ENCODE measurements at places on chromosomes 3 and 15.

DNA sequence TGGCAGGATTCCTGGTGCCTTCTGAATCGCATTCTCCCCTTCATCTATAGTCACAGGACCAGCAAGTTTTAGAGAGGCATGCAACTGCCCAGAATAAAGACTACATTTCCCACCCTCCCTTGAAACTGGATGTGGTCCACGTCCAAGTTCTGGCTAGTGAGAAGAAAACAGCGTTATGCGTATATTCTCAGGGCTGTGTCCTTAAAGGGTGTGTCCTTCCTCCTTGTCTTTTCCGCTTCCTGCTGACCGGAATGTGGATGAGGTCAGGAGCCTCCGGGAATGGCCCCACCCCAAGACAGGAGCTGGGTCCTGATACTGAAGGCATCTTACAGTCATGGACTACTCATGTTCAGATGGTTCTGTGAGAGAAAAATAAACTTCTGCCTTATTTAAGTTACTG lies 20.2 kb downstream of the CHST2 start:
- DNase-seq: no peak

DNA sequence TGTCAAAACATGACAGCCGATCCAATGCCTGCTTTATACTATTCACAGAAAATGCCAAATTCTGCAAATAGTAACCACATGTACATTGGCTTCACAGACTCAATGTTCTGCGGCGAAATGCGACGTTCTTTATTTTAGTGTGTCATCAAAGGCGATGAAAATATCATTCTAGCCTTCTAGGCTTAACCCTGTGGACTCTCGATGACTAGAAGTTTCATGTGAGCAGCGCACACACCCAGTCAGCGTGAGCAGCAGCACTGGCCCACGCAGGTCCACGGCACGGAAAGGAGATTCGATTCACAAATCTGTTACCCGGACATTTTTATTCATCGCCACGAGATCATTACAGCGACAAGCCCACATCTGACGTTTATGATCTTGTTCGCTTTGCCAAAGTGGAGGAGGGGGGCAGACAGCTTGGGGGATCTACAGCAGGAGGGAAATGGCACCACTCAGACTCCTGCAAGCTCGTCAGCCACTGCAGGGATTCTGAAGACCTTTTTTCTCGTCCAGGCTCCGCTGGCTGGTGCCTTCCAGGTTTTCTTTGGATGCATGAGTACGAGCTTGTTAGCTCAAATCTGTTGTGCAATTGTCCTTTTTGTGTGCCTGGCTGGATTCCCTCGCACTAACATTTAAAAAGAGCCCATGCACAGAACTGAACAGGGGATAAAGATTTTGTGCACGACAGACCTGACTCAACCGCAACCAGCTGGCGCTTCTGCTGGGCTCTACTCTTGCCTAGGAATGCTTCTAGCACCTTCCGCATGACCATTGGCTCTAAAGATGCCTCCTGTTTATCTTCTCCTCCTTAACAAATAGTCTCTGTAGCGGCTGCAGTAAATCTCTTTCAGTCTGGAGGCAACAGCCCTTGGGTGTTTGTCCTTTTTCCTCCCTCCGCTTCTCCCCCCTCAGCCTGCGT lies 938.4 kb downstream of the MCTP2 start:
- DNase-seq: no peak

GRCh38 chr3:174784206-174784934 lies 74.8 kb upstream of the NAALADL2 start:
- DNase-seq: no peak

DNA sequence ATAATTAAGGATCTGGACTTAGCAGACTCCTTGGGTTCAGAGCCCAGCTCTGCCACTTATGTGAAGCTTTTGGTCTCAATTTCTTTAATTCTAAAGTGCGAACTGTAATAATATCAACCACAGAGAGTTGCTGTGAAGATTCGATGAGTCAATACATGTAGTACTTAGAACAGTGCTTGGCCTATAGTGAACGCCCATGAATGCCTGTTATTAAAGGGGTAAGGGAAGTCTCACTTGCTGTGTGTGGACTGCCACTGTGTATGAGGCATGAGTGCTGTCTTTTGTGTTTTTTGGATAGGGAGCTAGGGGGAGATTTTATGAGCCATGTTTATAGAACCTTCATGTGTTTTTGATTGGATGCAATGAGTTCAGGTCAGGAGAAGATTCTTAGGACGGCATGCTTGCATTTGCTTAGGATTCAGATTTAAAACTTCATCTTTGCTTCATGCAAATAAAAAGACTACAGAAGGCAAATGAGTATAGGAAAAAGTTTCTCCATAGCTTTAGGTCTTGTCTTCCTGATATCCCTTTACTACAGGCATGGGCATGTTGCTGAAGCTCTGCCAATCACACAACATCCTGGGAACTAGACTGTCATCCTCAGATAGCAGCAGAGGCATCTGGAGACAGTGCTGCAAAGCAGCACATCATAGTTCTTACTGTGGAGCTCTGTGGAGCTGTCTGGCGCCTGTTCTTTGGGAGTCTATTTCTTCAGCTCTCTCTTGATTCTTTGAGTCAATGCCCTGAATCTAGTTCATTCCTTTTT lies 50.0 kb downstream of the PLS1 start:
- no peak for DNase-seq

DNA sequence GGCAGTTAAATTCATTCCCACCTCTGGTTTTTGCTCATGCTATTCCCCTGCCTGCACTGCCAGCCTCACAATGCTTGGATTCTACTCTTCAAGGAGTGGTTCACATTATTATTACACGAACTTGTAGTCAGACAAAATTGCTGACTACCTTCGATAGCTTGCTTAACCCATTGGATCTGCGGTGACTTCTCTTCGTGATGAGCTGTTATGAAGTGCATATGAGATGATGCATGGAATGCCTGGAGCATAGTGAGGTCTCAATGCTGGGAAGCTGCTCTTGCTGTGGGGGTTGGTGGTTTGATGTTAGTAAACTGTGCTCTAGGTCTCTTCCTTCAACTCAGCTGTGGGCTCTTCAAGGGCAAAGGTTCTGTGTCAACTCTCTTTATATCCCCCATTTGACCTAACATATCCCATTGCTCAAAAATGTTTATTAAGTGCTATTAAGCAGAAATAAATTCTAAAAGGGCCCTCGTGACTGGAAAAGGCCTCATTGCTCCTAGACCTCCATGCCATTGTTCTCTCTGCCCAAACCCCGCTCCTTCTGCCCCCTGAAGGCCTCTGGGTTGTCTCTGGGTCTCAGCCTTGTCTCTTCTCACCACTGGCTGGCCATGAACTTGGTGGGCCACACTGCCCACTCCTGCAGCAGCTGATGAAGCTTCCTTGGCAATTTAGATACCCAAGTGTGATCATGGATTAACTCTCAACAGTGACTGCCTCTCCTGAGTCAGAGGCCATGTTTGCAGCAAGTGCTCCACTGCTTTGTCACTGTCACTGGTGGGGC lies 4.5 kb upstream of the SLCO2A1 start:
- no peak for DNase-seq

DNA sequence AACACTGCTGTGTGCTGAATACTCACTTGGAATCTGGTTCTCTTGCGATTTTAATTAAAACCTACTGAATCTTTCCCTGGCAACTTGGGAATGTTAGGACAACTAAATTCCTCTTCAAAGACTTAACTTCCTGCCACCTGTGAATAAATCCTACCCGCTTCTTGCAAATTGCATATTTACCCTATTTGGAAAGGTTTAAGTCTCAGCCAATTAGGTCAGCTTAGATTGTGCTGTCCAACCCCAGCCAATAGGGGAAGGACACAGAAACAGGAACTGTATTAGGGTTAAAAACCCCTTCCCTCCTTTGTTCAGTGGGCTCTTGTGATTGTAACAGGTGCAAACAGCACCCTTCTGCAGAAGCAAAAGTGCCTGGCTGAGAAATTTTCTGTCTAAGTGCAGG lies 38.6 kb upstream of the FSTL1 start:
- no peak for DNase-seq

DNA sequence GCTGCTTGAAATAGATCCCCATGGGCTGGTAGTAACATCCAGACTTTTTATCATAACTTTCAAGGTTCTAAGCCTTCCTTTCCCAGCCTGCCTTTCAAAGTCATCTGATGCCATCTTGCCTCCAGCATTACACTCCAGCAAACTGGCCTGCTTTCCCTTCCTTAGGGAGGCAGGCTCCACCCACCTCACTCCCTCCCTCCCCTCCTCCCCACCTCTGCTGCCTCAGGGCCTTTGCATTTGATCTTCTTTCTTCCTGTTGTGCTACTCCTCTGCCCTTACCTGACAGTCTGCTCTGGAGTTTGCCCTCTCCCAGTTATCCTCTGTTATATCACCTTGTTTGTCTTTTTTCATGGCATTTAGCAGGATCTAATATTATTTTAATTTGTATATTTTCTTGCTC lies 319.5 kb downstream of the KCNH8 start:
- no peak for DNase-seq

DNA sequence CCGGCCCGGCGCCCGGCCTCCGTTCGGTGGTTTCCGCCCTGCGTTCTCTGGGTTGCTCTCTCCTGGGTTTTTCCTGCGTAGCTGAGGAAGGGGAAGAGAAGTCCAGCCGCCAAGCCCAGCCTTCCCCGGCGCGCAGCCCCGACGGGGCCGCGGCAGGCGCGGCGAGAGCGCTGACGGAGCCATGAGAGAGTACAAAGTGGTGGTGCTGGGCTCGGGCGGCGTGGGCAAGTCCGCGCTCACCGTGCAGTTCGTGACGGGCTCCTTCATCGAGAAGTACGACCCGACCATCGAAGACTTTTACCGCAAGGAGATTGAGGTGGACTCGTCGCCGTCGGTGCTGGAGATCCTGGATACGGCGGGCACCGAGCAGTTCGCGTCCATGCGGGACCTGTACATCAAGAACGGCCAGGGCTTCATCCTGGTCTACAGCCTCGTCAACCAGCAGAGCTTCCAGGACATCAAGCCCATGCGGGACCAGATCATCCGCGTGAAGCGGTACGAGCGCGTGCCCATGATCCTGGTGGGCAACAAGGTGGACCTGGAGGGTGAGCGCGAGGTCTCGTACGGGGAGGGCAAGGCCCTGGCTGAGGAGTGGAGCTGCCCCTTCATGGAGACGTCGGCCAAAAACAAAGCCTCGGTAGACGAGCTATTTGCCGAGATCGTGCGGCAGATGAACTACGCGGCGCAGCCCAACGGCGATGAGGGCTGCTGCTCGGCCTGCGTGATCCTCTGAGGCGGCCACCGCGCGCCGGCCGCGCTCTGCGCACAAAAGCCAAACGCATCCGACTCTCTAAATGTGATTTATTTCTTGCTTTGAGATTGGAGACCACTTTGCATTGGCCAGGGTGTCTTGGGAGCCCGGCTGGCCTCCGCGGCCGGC lies 727 bp downstream of the RAP2B start:
- peak; percentile 57 for DNase-seq

DNA sequence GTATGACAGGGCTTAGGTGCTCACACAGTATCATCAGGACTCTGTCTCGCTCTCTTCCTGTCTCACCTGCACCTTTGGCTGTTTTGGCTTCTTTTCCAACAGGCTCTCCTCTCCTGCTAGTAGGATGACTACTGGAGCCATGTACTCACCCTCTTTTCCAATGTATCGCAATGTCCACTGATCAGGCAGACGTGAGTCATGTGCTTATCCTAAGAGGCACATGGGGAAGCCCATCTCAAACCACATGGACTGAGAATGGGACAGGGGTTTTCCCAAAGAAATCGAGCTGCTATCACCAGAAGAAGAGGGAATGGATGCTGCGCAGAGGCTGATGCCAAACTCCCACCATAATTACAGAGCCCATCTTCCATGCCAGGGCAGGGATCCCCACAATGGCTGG lies 180.6 kb downstream of the IL5RA start:
- DNase-seq: no peak

GRCh38 chr3:69684309-69684961 lies 54.8 kb upstream of the MITF start:
- no peak for DNase-seq

DNA sequence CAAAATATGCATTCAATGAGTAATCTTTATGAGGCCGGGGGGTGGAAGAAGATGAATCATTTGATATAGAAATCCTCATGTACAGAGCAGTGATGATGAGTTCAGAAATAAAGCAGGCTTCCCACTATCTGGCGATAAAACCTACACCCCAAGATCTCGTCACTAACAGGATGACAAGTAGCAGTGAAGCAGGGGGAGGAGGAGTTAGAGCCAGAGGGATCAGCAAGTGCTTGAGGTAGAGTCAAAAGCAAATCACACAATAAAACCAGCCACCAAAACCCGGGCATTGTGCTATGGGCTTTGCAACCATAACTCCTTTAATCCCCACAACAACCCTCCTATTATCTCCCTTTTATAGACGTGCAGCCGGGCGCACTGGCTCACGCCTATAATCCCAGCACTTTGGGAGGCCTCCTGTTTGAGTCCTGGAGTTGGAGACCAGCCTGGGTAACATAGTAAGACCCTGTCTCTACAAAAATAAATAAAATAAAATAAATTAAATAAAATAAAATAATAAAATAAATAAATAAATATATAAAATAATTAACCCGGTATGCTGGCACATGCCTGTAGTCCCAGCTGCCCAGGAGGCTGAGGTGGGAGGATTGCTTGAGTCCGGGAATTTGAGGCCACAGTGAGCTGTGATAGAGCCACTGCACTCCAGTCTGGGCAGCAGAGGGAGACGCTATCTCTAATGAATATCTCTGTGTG lies 53.0 kb downstream of the STARD5 start:
- DNase-seq: no peak

DNA sequence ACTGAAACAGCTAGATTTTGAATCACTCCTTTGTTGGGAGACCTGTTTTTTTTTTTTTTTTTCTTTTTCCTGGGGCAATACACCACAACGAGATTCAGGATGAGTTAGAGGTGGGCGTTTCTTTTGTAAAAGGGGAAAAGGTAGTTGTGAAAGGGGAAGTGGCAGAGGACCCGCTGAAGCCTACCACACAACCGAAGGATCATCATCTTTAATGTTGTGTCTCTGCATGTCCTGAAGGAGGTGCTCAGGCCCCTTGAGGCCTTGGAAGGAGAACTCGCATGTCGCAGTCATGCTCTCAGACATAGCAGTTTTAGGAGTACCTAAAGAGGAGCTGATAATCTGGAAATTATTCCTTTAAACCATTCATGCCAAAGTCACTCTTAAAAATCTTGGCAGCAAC lies 137.9 kb upstream of the LRIG1 start:
- no peak for DNase-seq

- DNase-seq: no peak
Observed at GRCh38 chr15:27410996-27411605, 440.1 kb downstream of the GABRG3 start.

GRCh38 chr3:151362751-151363174 lies 21.8 kb downstream of the P2RY12 start:
- no peak for DNase-seq

GRCh38 chr3:148742118-148742517 lies 44.4 kb downstream of the AGTR1 start:
- no peak for DNase-seq

- no peak for DNase-seq
Observed at GRCh38 chr3:152444029-152444641, 175.4 kb downstream of the MBNL1 start.

- no peak for DNase-seq
Observed at GRCh38 chr15:48833526-48834239, 22.8 kb upstream of the CEP152 start.
